T-helper 1 cell treated with Interleukin-12 subunit alpha and Interleukin-12 subunit beta and Interleukin-4 antibody, amounts not matched to agents 30 ng/mL and 1 ng/mL, for 36 hours (primary cell): ENCODE measurements at places on chromosomes 3 and 15. TPM values are rescaled to one million over a fixed set of nuclear protein-coding genes. Genes with fewer than 3 reads are reported as not detected.

PARL gene
- 51.4 and 56.0 TPM in 2 replicates for total RNA-seq

SIN3A gene
- total RNA-seq = 110 and 117 TPM in 2 replicates

FBXL2 gene
- not detected in 2 replicates for total RNA-seq

LRRIQ4 gene
- not detected in 2 replicates for total RNA-seq

MNS1 gene
- total RNA-seq = not detected in 2 replicates

BLM gene
- 74.7 and 75.3 TPM in 2 replicates for total RNA-seq

GP9 gene
- total RNA-seq = not detected in 2 replicates

PAQR9 gene
- not detected in 2 replicates for total RNA-seq

REC114 gene
- not detected in 2 replicates for total RNA-seq

KATNBL1 gene
- total RNA-seq = 40.1 and 40.3 TPM in 2 replicates

KBTBD12 gene
- total RNA-seq = not detected in 2 replicates

COL6A5 gene
- total RNA-seq = 0.05 and 0.15 TPM in 2 replicates

MPI gene
- 68.1 and 69.2 TPM in 2 replicates for total RNA-seq

GABRG3 gene
- not detected in 2 replicates for total RNA-seq

MKRN2OS gene
- not detected in 2 replicates for total RNA-seq

ISL2 gene
- 1.5 and 2.4 TPM in 2 replicates for total RNA-seq

INO80 gene
- total RNA-seq = 35.2 and 40.5 TPM in 2 replicates

UBA7 gene
- total RNA-seq = 272 and 275 TPM in 2 replicates

BFSP2 gene
- total RNA-seq = 0.44 and 0.47 TPM in 2 replicates

LMCD1 gene
- 0.39 and 0.59 TPM in 2 replicates for total RNA-seq

INSYN1 gene
- not detected in 2 replicates for total RNA-seq

CEMIP gene
- 0.12 TPM in 1 of 2 replicates, not detected in the other for total RNA-seq

GOLGA8J gene
- 0.74 TPM in 1 of 2 replicates, not detected in the other for total RNA-seq

HACL1 gene
- 20.6 and 22.6 TPM in 2 replicates for total RNA-seq

ZNF502 gene
- total RNA-seq = 0.49 and 0.56 TPM in 2 replicates

THBS1 gene
- total RNA-seq = 2.1 and 3.1 TPM in 2 replicates

ATG3 gene
- 59.5 and 62.9 TPM in 2 replicates for total RNA-seq

ALCAM gene
- 12.5 and 12.7 TPM in 2 replicates for total RNA-seq

ZPLD1 gene
- total RNA-seq = not detected in 2 replicates

BCHE gene
- total RNA-seq = not detected in 2 replicates

ACP3 gene
- total RNA-seq = not detected in 2 replicates

SLC7A14 gene
- not detected in 2 replicates for total RNA-seq

GCSAM gene
- 5.3 and 5.7 TPM in 2 replicates for total RNA-seq

MYH15 gene
- 0.27 and 0.42 TPM in 2 replicates for total RNA-seq

CHRNB4 gene
- not detected in 2 replicates for total RNA-seq

SPATA12 gene
- total RNA-seq = not detected in 2 replicates

SKOR1 gene
- total RNA-seq = 0.22 TPM in 2 replicates

GXYLT2 gene
- 0.51 TPM in 1 of 2 replicates, not detected in the other for total RNA-seq

CCDC54 gene
- not detected in 2 replicates for total RNA-seq

SPPL2A gene
- total RNA-seq = 139 and 146 TPM in 2 replicates

STRIT1 gene
- not detected in 2 replicates for total RNA-seq

CACNA2D2 gene
- 1.7 and 1.8 TPM in 2 replicates for total RNA-seq
